ENCODE measurements at places on chromosomes 13 and 19. TPM values are rescaled to one million over a fixed set of nuclear protein-coding genes. Genes with fewer than 3 reads are reported as not detected.
A peak's percentile ranks its signal among the peaks of the same experiment; 100 is the strongest.

DNA sequence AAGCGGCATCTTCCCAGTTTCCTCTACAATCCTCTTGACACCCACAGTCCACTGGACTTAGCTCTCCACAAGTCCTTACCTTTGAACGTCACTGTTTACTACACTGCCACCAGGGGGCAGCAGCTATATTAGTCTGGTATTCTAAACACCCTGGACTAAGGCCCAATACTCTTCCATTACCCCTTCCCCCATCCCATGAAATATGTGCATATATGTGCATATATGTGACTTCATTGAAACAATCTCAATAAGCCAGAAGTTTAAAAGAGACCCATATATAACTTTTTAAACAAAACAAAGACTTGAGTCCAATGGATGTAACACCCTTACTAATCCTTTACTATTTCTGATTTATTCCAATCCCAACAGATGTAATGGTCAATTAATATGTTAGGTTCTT, 15.5 kb downstream of the GGACT start:
- H3K4me1 ChIP-seq, result peaks cover 21% of the 10 kb centered on the region
- H3K27ac ChIP-seq, result no peak overlapping the region
- peak; percentile 84 for DNase-seq
- peaks cover 3% of the 10 kb centered on the region for H3K36me3 ChIP-seq
- H3K4me3 ChIP-seq, result no peak overlapping the region
- H3K27me3 ChIP-seq, result no peaks in the 10 kb centered on the region

DNA sequence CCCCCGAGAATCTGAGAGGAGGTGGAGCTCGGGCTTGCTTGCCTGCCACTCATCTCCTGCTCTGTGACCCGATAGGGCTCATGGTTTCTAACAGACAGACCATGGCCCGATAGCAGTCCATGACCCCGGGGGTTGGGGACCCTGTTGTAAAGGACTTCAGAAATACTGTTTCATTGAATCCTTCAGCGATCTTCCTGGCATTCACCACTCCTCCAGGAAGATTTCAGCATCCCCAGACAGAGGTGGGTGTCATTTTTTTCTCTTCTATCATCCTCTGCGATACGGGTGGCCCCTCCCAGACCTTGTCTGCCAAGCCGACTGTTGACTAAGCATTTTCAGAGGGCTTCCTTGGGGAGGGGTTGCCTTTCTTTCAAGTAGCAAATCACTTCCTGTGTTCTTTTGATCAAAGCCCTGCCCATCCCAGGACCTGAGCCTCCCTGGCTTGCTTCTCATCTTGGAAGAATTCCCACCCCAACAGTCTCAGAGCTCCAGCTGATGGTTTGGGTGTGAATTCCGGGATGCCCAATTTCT, 1.7 kb downstream of the MYO1F start:
- peak overlapping the region; percentile 97 for H3K27ac ChIP-seq
- H3K27me3 ChIP-seq, result peaks cover 7% of the 10 kb centered on the region
- peaks cover 71% of the 10 kb centered on the region for H3K4me1 ChIP-seq
- peak; percentile 84 for DNase-seq
- H3K4me3 ChIP-seq, result peak overlapping the region; percentile 83

GRCh38 chr13:59229861-59230260, 933.9 kb downstream of the DIAPH3 start:
- H3K36me3 ChIP-seq, result no peaks in the 10 kb centered on the region
- DNase-seq, result no peak
- H3K27me3 ChIP-seq, result no peaks in the 10 kb centered on the region
- no peak overlapping the region for H3K27ac ChIP-seq

GRCh38 chr13:29511980-29512379, 83.5 kb downstream of the SLC7A1 start:
- H3K27ac ChIP-seq, result no peak overlapping the region
- peaks cover 14% of the 10 kb centered on the region for H3K36me3 ChIP-seq
- H3K4me1 ChIP-seq, result peaks cover 14% of the 10 kb centered on the region
- no peak overlapping the region for H3K4me3 ChIP-seq
- no peak for DNase-seq
- H3K27me3 ChIP-seq, result no peaks in the 10 kb centered on the region

DNA sequence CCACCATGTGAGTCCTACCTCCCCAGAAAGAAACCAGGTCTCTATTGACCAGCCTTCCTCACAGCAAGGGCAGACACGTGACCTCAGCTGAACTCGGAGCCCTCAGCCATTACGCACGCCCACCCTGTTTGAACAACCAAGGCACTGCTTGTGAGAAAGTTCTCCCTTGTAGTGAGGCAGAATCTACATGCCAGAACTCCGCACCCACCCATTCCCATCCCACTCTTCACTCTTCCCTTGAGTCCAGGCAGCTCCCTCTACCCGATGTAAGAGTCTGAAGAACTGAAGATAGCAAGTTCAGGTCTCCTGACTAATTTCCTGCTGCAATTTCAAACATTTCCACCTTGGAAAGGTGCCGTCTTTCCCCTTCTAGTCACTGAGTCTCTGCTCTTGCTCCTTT, 6.4 kb downstream of the NOVA2 start:
- H3K4me3 ChIP-seq, result no peak overlapping the region
- H3K36me3 ChIP-seq, result no peaks in the 10 kb centered on the region
- no peak for DNase-seq
- H3K4me1 ChIP-seq, result peaks cover 5% of the 10 kb centered on the region
- H3K27me3 ChIP-seq, result peaks cover 55% of the 10 kb centered on the region

DNA sequence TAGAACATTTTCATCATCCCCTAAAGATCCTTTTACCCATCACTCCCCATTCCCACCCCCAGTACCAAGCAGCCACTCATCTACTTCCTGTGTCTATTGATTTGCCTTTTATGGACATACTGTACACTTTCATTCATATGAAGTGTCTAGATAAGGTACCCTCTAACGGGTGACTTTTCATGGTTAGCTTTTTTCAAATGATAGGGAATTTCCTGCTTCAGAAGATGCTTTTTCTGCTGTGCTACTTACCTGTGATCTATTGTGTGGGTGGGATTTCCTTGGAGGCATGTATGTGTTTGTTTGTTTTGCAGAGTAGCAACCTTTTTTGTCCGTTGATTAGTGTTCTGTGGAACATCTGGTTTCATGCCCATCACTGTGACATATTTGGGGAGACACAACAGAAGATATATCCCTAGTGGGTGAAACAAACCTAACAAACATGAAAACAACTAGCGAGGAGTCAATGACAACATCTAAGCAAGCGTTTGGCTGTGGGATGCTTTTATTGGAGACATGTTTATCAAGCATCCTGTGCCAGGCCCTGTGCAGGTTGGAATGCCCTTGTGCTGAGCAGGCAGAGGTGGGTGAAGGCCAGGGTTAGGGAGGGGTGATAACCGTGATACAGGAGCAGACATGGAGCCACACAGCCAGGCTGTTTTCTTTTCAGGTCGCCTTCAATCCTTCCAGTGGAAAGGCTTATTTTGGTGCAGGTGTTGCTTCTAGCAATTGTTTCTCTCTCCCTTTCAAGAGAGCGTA, 17.6 kb downstream of the SPINT2 start:
- DNase-seq, result no peak
- H3K27me3 ChIP-seq, result no peaks in the 10 kb centered on the region
- peaks cover 14% of the 10 kb centered on the region for H3K4me1 ChIP-seq
- no peak overlapping the region for H3K4me3 ChIP-seq
- peak overlapping the region; percentile 20 for H3K27ac ChIP-seq

GRCh38 chr19:16144216-16144581, 714 bp downstream of the HSH2D start:
- H3K27me3 ChIP-seq, result no peaks in the 10 kb centered on the region
- H3K27ac ChIP-seq, result peak overlapping the region; percentile 100
- H3K4me1 ChIP-seq, result peaks cover 71% of the 10 kb centered on the region
- peaks cover 50% of the 10 kb centered on the region for H3K36me3 ChIP-seq
- no peak for DNase-seq

Gene CBY2
- not detected for total RNA-seq

Gene TYROBP
- total RNA-seq, result 0.96 TPM

DNA sequence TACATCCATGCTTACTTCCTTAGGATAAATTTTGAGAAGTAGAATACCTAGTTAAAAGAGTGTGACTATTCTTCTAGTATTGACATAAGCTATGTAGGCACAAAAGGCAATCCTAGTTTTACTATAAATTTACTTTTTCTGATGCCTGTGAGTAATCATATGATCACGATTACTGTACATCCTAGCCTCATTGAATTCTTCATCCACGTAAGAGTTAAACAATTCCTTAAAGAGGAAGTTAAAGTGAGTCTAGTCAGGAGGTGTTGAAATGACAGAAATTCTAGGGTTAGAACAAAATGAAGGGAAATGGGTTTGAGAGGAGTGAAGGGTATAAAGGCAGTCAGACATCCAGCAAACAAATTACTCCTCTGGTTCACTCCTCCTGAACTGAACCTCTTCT, at the start of gene ACOD1:
Gene ACOD1 (plus strand): TSS at position 363 of the 400 bp plus-strand sequence. CDS start 48 bp downstream, outside the sequence.
- H3K27me3 ChIP-seq, result peaks cover 15% of the 10 kb centered on the region
- no peak within 1 kb of the TSS for H3K27ac ChIP-seq
- no peaks in the 10 kb centered on the region for H3K4me1 ChIP-seq
